ENCODE measurements at places on chromosomes 2 and 18.

DNA sequence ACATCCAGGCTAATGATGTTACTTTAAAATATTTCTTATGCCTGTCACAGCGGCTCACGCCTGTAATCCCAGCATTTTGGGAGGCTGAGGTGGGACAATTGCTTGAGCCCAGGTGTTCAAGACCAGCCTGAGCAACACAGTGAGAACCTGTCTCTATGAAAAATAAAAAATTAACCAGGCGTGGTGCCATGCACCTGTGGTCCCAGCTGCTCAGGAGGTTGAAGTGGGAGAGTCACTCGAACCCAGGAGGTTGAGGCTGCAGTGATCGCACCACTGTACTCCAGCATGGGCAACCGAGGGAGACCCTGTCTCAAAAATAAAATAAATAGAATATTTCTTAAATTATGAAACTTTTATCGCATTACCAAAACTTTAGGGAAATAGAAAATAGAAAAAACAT is 28.1 kb upstream of the ACTR3 start:
- DNase-seq: no peak

DNA sequence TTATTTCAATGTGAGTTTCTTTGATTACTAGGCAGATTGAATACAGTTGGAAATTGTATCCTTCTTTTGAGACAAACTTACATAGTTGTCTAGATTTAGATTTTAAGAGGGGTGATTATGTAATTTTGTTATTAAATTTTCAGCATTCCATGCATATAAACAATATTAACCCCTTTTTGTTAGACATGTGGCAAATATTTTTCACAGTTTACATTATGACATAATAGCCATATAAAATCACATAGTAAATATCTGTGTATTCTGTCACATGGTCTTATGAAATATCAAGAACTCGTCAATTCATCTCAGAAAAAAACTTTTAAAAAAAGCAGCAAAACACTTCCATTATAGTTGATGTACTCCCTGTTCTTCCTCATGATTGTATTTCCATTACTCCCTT is 243.8 kb downstream of the CYP26B1 start:
- no peak for DNase-seq

- DNase-seq: no peak
Observed at GRCh38 chr18:70377857-70378701, 89.2 kb downstream of the SOCS6 start.

GRCh38 chr2:241009601-241010530 is 11.4 kb downstream of the SNED1 start:
- DNase-seq: no peak
